ENCODE measurements at places on chromosomes 2 and 18.

- no peak for DNase-seq
These were observed 54.2 kb upstream of the TCF4 start for GRCh38 chr18:55642191-55642590.

DNA sequence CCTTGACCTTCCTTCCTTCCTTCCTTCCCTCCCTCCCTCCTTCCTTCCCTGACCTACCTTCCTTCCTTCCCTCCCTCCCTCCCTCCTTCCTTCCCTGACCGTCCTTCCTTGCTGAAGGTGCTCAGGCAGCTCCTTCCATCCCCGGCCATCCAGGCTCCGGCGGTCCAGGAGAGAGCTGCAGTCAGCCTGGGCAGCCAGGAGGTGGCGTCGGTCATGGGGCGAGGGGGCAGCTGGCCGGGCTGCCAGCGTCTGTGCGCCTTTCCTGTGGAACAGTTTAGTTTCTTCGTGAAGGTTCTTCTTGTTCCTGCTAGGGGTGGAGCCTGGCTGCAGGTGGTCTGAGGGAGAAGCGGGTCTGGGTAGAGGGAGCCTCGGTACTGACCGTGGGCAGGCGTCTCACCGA lies 15.7 kb downstream of the GPR35 start:
- no peak for DNase-seq

DNA sequence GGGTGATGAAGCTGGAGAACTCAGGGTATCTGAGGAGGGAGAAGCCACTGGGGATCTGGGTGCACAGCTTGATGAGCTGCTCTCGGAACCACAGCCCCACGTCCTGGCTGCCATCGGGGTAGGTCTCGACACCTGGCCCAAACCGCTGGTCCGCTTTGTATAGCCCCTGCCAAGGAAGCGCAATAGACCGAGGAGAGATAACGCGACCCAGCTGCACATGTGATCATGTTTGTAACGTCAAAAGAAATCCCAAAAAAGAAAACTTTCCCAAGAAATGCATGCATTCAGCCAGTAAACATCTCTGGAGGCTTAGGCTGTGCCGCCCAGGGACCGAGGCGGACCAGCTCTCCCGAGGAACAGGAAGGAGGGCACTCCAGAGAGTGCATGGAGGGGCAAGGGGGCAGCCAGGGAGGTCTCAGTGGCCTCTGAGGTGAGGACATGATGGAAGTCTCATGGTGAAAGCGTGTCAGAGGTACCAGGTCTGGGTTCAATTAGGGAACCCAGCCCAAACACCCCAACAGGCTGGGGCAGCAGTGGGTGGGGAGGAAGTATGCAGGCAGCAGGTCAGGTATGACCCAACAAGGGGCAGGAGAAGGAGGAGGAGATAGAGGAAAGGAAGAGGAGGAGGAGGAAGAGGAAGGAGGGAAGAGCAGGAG lies 28.3 kb downstream of the ANKMY1 start:
- no peak for DNase-seq

DNA sequence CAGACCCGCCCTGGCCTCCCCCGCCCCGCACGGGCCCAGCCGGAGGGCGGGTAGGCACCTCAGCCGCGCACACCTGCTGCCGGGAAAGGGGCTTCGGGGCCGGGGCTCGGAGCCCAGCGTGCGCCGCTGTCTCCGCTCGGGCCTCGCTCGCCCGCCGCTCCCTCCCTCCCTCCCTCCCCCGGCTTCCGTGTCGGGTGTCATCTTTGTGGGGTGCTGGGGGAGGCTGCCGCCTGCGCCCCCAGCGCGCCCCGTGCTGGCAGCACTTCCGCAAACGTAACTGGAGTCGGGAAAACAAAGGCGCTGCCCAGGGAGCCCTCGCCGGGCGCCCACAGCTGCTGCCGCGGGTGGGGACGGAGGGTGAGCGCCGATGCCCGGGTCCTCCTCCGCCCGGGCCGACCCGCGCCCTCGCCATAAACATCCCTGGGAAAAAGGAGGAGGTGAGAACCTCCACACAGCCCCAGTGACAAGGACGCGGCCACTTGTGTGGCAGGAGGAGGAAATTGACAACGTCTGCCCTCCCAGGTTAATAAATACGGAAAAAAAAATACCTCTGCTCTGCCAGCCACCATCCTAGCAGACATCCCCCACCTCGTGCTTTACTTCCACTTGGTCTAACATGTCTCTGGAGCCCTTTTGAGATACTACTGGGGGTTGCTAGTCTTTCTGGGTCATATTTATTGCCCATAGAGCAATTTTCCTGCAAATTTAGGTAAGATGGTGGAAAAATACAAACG lies 550 bp downstream of the MFSD6 start:
- DNase-seq = peak; percentile 46

GRCh38 chr18:58239879-58240278 lies 195.9 kb downstream of the NEDD4L start:
- DNase-seq = no peak

DNA sequence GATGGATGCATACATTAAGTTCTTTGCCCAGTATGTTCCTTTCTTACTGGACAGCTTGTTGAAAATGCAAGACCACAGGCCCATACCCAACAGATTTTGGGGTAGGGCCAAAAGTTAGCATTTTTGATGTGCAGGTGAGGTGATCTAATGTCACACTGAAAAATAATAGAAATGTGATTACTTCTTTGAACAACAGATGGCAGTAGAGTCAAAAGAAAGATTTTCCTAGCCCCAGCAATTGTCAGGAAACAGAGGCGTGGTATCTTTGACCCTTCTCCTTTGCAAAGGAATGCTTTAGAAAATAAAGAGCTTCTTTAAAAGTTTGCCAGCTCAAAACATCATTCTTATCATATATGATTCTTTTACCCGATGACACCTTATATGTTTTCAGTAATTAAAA lies 343.6 kb upstream of the SYT4 start:
- no peak for DNase-seq

- DNase-seq = no peak
These were observed 38.5 kb downstream of the REV1 start for GRCh38 chr2:99451280-99451679.
